ENCODE measurements at places on chromosomes 2 and 18. TPM values are rescaled to one million over a fixed set of nuclear protein-coding genes. Genes with fewer than 3 reads are reported as not detected.

DNA sequence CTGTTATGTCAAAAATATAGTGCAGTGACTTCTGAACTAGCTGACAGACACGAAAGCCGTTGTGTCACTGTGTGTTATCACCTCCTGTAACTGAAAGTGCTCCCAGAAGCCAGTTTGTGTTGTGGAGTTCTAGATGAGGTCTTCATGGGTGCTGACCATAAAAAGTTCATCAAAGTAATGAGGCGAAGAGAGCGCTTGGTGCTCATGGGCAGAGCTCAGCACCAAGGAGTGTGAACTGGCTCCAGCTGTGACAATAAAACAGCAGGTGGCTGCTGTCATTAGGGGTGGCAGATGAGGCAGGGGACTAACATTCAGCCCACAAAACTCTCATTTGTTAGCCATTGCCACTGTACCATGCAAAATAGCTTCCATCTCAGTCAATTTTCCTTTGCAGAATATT lies 151.1 kb downstream of the ZNF407 start:
- ATAC-seq, result no peak

- no peak for ATAC-seq
Observed at GRCh38 chr2:10453905-10454298, 5.8 kb upstream of the ODC1 start.

- no peak for ATAC-seq
Observed at GRCh38 chr18:8703092-8703709, 2.2 kb upstream of the MTCL1 start.

- ATAC-seq, result no peak
Observed at GRCh38 chr2:230870544-230871360, 6.0 kb downstream of the ITM2C start.

DNA sequence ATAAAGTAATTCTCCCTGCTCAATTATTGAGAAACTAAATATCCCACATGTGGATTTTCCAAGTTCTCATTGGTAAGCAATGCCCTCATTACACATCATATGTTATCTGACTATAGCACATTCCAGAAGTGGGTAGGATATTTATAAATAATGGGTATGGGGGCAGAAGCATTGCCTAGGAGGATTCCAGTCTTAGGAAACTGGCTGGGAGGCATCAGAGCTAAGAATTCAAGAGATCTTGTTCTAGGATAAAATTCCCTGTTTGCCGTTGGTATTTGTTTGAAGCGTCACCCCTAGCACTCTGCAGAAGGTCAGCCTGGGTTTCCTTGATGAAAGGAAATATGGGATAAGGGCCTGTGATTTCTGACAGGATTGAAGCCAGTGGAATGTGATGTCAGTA lies 20.1 kb downstream of the SIX2 start:
- ATAC-seq, result no peak

GRCh38 chr18:22322243-22322691 lies 95.4 kb downstream of the CTAGE1 start:
- ATAC-seq, result no peak

DNA sequence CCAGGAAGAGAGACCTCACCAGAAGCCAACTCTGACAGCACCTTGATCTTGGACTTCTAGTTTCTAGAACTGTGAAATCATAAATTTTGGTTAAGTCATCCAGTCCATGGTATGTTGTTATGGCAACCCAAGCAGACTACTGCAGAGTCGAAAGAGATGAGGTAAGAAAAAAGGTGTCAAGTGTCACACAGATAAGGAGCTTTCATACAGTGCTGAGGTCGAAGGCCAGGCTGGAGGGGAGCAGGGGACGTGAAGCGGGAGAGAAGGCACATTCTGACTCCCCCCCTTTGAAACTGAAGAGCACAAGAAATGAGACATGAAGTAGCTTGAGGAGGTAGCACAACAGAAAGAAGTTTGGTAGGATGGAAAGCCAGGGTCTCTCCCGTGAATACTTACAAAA lies 110.4 kb downstream of the ALK start:
- ATAC-seq, result no peak

DNA sequence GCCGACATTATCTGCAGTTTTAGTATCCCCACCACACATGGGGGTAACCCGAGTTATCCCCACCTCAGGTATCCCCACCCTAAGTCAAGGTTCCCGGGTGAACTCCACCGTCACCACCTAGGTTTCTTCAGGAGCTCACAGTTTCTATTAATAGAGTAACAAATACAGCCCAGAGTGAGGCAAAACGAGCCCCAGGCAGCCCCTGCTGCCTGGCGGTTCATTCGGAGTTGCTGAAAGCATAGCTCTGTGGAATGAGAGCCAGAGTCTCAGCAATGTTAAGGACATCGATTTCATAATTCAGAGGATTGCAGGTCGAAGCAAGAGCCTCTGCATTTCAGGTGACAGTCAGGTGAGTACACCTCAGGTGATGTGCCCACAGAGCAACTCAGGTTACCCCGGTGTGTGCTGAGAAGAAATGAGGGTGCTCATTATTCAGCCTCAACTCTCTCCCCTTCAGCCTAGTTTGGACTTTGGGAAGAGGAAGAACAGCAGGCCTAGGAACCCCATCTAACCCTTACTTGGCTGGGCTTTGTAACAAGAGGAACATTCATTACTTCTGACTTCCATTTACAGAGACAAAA lies 10.7 kb downstream of the SATB2 start:
- ATAC-seq, result no peak

GRCh38 chr2:37323176-37323780 lies 1.4 kb downstream of the PRKD3 start:
- ATAC-seq, result no peak

- no peak for ATAC-seq
Observed at GRCh38 chr2:209593930-209594329, 170.1 kb downstream of the MAP2 start.

- ATAC-seq, result no peak
Observed at GRCh38 chr18:74841248-74841647, 243.6 kb downstream of the ZNF407 start.

DNA sequence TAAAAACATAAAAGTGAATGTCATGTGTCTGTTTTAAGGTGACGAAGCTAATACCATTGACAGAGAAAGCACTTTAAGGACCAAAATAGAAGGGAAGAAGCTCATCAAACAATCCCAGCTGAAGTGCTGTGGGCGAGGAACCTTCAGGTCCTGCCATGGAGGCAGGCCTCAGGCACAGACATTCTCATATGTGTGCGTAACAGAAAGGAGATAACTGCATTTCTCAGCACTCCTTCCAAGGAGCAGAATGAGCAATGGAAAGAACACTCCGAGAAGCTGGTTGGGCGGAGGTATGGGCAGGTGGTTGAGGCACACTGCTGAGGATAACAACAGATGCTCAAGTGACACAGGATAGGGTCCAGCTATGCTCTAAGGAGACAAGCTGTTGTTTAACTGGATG lies 42.4 kb downstream of the PKDCC start:
- ATAC-seq, result no peak

- ATAC-seq, result no peak
Observed at GRCh38 chr2:9236045-9236344, 29.4 kb downstream of the ASAP2 start.

DNA sequence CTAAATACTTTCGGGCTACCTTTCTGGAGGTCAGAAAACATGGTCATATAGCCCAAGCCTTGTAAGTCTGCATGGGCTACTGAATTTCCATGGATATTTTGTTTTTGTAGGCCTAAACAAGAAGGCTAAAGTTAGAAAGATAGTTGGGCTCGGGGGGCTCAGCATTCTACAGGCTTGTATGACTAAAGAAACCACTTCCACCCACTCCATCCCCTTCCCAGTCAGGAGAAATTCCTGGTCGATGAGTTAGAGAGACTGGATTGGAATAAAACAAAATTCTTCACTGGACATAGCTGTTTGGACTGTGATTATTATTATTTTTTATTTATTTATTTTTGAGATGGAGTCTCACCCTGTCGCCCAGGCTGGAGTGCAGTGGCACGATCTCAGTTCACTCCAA lies 539.4 kb upstream of the TNP1 start:
- no peak for ATAC-seq

DNA sequence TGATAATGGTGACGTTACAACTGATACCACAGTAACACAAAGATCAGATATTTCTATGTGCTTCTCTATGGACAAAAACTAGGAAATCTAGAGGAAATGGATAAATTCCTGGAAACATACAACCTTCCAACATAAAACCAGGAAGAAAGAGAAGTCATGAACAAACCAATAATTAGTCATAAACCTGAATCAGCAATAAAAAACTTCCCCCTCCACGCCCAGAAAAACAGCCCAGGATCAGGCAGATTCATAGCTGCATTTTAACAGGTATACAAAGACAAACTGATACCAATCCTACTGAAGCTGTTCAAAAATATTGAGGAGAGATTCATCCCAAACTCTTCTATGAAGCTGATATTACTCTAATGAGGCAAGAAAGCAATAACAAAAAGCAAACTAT lies 1535.2 kb upstream of the LRRTM1 start:
- no peak for ATAC-seq

- ATAC-seq, result no peak
Observed at GRCh38 chr2:54957321-54957999, 92.8 kb downstream of the RTN4 start.

- ATAC-seq, result no peak
Observed at GRCh38 chr2:114294741-114295140, 147.7 kb upstream of the DPP10 start.

DNA sequence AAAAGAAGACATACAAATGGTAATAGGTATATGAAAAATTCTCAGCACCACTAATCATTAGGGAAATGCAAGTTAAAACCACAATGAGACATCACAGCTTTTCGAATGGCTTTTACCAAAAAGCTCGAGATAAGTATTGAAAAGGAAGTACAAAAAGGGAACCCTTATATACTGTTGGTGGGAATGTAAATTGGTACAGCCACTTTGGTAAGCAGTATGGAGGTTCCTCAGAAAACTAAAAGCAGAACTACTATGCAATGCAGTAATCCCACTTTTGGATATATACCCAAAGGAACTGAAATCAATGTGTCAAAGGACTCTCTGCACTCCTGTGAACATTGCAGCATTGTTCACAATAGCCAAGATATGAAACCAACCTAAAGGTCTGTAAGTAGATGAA lies 107.5 kb upstream of the SPATS2L start:
- ATAC-seq, result no peak

- no peak for ATAC-seq
Observed at GRCh38 chr2:175432021-175432420, 250.5 kb upstream of the ATP5MC3 start.

DNA sequence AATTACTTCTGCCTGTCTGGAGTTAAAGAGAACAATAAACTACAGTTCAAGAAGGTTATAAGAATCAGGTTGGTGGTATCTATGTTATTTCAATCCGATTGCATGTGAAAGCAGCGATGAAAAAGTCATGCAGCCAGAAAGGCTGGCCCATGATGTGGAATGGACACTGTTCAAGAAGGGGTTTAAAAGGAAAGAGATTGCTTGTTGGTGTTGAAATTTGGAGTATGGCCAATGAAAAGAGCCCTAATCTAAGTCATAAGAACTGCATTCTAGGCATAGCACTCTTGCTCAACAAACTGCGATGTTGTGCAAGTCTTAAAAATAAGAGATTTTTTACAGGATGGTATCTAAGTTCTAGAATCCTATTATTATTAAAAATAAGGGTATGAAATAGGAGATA lies 61.3 kb downstream of the EFEMP1 start:
- ATAC-seq, result no peak

GRCh38 chr2:20196657-20197161 lies 28.2 kb downstream of the SDC1 start:
- no peak for ATAC-seq

DNA sequence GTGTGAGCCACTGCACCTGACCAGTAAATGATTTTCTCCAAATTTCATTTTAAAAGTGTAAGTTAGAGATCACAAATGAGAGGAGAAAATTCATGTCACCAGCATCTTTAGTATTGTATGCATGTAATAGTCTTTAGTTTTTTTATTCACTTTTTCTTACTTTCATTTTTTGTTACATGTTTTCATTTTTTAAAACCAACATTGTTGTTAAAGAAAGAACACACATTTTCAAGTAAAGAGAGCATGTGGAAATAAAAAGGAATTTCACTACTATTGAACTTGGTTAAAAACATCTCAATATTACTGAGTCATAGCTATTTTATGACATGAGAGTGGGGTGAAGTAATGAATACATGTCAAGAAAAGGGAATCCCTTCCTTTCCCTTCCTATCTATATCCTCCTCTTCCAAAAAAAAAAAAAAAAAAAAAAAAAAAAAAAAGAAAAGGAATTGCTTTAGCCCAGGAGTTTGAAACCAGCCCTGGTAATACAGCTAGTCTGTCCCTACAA lies 29.1 kb upstream of the PMAIP1 start:
- no peak for ATAC-seq

GRCh38 chr2:170680172-170680941 lies 34.8 kb upstream of the SP5 start:
- ATAC-seq, result no peak

GRCh38 chr2:45771261-45771660 lies 119.8 kb downstream of the PRKCE start:
- no peak for ATAC-seq

DNA sequence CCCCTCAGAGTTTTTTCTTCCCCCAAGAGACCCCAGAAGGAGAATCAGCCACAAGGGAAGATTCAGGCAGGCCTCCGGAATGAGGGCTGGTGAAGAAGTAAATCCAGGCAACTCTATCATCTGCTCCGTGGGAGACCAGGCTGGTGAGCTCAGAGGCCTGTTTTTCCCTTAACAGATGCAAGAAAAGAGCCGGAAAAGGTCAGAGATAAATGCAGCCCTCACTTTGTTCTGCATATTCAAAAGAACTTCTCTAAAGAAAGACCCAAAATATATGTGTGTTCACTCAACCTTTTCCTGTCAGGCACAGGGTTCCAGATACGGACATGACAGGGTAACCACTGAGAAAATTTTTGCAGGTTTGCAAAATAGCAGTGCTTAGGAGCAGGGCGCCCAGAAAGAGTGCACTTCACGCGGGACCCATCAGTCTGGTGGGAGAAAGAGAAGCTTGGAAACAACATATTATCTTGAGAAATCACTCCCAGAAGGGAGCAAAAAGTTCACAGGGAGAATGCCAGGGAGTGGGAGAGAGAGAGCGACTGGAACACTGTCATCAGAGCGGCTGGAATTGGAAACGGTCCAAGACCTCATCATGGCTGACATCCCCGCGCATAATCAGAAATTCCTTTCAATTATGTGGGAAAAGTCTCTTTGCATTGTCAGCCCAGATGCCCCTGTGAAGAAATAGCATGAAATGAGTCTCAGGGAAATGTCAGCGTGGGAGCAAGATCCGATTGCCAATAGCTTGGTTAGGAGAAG lies 244.8 kb upstream of the SLC14A2 start:
- ATAC-seq, result no peak

DNA sequence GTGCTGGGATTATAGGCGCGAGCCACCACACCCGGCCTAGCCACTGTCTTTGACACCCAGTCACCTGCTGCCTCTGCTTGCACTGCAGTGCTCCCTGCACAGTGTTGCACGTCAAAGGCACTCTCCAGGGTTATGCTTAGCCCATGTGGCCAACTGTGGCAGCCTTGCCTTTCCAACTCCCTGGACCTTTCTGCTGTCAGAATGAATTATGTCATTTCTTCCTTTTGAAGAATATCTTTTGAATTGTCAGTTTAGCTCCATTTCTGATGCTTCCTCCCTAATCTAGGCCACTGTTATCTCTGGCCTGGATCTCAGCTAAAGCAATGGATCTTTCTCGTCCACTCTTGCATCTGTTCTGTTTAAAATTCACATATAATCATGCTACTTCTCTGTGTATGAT lies 29.3 kb upstream of the LRRTM1 start:
- no peak for ATAC-seq

GRCh38 chr2:140122001-140122400 lies 1341.8 kb upstream of the NXPH2 start:
- ATAC-seq, result no peak

MDH1B gene
- total RNA-seq, result 0.56 TPM

MALT1 gene
- 92.3 TPM for total RNA-seq

IL1R2 gene
- 97.6 TPM for total RNA-seq

SERPINB12 gene
- total RNA-seq, result not detected

GYPC gene
- 115 TPM for total RNA-seq

PAX3 gene
- total RNA-seq, result not detected

TMEM131 gene
- 32.0 TPM for total RNA-seq

RAMP1 gene
- not detected for total RNA-seq

HOXD13 gene
- total RNA-seq, result not detected
